ENCODE measurements at places on chromosomes 4 and X.

DNA sequence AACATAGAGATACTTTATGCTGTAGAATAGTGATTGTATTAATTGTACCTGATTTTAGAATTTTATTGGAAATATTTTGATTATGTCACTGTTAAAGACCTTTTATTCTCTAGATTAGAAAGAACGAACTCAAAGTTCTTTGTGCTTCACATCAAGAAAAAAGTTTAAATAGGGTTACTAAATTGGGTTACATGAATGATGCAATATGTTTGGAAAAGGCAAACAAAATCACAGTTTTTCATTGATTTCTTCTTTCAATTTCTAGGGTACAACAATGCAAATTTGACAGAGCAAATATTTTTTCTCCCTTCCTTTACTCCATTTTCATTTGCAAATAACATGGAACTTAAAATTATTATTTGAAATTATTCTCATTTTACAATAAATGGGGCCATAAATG is 24.0 kb upstream of the ANKRD50 start:
- no peak for DNase-seq

DNA sequence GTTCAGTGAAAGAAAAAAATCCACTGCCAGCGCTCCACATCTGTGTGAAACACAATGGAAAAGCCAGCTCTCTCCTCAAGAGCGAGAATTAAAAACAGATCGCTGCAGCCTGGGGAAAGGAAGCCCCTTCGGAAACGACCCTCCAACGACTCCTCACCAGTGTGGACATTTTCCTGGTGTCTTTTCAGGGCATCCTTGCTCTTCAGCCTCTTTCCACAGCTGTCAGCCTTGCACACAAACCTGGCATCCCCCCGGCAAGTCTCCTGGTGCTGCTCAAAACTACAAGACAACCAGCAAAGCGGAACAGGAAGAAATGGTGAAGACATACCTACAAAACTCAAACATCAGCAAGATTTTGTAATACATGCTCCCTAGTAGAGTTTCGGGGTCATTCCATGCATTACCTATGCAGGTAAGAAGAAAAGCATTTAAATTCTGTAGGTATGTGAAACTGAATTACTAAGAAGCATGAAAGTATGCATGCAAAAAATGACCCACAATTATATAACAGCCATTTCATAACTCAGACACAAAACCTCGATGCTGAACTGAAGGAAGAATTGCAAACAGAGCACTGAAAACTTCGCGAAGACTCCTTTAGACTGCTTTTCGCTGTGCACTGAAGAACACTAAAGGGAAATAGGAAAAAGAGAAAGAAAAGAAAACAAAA is 106.1 kb downstream of the PRDM5 start:
- no peak for DNase-seq

DNA sequence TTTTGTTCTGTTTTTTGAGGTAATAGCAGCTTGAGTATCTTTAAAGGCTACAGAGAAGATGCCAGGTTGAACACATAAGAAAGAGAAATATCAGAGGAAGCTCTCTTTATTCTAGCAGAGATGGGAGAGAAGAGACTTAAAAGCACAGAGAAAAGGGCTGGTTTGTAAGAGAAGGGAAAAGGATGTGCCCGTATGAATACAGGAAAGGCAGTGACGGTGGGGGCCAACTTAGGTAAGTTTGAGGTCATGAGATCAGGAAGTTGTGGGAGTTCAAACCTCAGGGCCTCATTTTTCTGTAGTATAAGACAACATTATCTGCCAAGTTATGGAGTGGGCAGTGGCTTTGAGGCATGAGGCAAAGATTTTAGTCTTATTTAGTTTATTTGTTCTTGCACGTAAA is 121.3 kb upstream of the S100G start:
- DNase-seq: no peak

GRCh38 chrX:94932278-94932965 is 1258.4 kb downstream of the FAM133A start:
- DNase-seq: no peak

DNA sequence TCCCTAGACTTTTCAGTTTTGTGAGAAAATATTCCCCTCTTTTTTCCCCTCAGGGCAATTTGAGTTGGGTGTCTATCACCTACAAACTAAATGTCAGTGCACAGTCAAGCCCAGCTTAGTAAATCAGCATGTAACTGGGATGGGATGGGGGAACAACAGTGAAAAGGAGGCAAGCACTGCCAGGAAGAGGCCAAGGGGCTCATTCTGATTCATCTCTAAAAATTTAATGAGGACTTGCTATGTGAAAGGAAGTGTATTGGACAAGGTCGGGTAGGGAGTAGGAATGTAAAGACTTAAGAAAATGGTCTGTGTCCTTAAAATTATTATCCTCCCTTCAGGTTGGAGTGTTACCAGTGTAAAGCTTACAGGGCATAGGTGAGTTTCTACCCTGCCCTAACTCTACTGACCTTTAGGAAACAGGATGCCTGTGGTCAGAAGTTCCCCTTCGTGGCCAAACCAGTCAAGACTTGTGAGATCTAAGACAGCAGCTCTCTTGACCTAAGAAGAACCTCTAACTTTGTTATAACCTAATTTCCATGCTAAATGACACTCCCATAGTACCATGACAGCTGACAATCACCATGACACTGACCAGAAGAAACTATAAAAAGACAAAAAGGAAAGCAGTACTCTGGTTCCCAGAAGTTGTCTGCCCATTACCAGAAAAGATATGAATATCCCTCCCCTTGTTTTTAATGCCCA is 194.4 kb upstream of the LDB2 start:
- no peak for DNase-seq

- DNase-seq: no peak
These were observed 826.1 kb downstream of the STPG2 start for GRCh38 chr4:97317201-97317600.

DNA sequence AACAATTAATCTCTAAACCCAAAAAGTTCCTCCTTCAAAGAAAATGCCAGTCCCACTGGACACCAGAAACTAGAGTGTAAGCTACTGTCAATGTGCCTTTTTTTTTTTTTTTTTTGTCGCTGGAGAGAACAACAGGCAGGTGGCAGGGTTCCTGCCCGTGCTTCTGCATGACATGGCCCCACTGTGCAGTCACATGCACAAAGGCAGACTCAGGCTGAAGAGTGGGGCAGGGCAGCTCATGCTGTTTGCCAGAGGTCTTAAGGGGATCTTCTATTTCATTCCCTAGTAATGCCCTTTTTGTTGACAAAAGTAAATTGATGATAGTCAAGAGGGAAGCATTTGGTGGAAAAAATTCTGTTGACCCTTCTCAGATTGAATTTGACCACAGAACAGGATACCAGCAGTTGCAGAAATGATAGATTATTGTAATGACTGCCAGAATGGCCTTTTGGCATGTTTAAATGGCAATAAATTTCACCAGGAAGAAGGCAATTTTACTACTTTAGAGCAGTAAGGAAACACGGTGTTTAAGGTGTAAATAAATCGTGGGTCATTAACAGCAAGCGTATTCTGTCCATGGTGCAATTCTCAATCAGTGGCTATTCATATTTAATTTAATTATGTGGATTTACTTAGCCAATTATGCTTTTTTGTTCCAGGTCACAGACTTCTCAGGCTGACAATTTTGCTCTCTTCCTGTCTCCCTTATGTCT is 80.9 kb downstream of the NKX6-1 start:
- DNase-seq: no peak

GRCh38 chr4:159143687-159144086 is 40.8 kb downstream of the RAPGEF2 start:
- no peak for DNase-seq

DNA sequence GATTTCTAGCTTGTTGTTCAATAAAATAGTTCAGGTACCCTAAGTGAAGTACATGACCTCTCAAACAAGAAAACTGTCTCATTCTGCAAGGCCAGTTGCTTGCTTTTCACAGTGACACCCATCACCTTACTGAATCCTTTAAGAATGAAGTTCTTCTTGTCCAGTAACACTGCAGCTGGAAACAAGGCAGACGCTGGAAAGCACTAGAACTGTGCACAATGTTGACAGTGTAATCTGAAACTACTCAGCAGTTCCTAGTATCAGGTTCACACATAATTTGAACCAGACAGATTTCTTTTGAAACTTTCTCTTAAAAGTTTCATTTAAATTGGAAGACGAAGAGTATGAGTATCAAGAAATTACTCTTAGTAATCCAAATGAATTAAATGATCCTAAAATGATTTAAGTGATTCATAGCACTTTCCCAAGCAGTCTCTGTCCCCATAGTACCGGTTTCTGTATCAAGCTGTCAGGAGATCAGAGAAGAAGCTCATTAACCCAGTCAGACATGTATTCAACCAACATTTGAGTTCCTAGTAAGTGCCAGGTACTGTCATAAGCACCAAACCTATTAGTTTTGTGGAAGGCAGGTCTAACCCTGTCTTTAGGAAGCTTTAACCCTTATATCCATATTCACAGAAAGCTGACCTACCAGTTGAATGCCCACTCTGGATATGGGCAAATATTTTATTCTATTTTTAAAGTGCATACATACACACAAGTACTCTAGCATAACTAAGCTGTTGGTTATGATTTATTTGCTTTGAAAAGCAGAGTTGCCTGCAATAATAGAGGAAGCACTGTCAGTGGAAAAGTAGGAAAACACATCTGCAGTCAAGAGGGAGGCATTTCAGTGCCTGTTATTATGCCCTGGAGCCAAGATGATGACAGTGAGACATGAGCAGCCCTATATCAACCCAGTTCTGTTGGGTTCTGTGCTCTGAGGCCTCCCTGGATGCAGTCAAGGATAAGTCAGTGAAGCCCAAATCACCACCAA is 63.6 kb downstream of the PALLD start:
- no peak for DNase-seq

DNA sequence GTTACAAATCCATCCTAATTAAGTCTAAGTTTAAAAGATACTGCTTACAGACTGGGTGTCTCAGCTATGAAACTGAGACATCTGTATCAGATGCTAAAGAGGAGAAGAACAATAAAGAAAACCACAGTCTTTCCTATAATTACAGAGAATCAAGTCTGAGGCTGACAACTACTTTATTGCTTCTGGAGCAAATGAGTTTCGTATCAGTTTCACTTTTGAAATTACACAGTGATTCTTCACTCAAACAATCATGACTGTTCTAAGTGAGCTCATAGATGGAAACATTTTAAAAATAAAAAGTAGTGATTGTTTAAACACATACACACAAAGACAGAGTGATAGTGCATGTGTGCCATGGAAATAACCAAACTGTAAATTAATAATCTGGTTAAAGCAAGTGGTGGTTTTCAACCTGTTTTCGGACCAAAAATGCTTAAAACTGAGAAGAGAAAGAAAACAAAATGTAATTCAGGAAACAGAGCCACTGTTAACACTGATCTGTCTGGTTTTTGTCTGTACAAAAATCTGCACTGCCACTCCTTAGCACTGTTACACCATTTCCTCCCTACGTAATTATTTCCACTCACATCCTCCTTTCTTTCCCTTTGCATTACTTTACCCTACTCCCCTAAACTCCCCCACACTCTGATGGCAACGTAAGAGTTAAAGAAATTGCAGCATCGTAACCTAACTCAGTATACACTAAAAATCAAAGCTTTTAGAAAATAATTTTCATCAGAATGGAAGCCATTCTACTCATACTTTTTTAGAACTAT is 12.5 kb downstream of the RFC1 start:
- no peak for DNase-seq

DNA sequence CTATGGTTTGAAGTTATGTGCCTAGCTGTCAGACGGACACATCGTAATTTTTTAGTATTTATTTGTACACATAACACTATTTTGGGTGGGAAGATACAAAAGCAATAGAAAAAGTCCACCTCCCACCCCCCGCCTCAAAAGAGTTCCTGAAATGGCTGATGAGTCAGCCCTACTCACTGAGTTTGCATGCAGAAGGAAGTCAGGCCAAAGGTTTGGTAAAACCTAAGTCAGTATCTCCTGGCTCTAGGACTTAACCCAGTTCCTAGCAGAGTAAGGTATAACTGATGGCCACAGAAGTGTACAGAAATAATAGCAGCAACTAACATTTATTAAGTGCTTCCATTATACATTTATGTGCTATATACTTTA is 2.9 kb upstream of the KLHL2 start:
- no peak for DNase-seq

GRCh38 chr4:53307210-53307609 is 58.7 kb downstream of the SCFD2 start:
- DNase-seq: no peak
